ENCODE measurements at places on chromosomes 2 and 18. TPM values are rescaled to one million over a fixed set of nuclear protein-coding genes. Genes with fewer than 3 reads are reported as not detected.

The SH2D6 gene
- 0.15 TPM for polyA plus RNA-seq

The ACVR1 gene
- 50.6 TPM for polyA plus RNA-seq

The ERBB4 gene
- polyA plus RNA-seq = not detected

GRCh38 chr18:49997558-49997957, 184.2 kb upstream of the ACAA2 start:
- DNase-seq = no peak

- DNase-seq = no peak
These were observed 29.3 kb upstream of the CEP68 start for GRCh38 chr2:65026704-65027464.

- DNase-seq = no peak
These were observed 623.1 kb downstream of the CCDC85A start for GRCh38 chr2:56806924-56807323.

All from AG04450 (cell line).